Stimulated activated CD4-positive, alpha-beta T cell treated with anti-CD3 and anti-CD28 coated beads, Interleukin-15, amount 100 ng/mL, for 24 hours (primary cell): ENCODE measurements at places on chromosomes 7 and 10.
A peak's percentile ranks its signal among the peaks of the same experiment; 100 is the strongest.

DNA sequence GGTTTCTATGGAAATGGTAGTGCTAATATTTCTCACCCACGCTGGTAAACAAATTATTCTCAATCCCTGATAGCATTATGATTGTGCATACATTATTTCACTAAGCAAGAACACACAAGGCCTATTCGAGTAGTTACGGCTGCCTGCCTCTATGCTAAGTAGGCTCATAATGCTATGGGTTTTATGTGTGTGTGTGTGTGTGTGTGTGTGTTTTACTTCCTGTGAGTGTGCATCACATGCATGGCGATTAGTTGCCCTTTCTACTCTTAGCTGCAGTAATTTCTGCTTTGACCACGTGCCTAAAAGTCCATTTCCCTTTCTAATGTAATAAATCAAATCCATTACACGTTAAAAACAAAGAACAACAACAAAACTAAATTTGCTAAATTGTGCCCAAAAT is 117.0 kb downstream of the CHCHD3 start:
- no peak for DNase-seq

GRCh38 chr10:126528315-126528835 is 140.1 kb upstream of the ADAM12 start:
- DNase-seq: no peak

DNA sequence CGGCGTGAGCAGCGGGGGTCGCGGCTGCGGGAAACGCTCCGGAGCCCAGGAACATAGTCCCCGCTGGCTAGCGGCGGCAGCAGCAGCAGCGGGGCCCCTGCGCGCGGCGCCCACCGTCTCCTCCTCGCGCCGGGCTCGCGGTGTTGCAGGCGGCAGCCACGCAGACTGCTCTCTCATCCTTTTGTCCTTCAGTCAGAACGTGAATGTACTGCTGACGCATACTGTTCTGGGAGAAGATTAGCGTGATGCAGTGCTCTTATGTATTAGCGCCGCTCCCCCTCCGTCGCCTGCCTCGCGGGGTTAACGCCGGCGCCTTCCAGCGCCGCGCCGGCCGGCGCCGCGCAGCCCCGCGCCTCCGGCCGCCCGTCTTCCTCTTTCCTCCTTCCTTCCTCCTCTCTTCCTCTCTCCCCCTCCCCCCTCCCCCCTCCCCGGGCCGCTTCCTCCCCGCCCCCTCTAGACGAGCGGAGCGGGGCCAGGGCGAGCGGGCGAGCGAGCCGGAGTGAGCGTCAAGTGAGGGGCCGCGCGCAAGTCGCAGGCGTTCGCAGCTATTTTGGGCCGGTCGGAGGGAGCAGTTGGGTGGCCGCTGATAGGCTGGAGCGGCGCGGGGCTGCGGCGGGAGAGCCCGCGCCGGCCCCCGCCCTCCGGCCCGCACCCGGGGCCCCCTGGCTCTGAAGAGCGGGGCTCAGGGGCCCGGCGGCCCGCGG is 816 bp upstream of the LRRC4 start:
- DNase-seq: peak; percentile 75

DNA sequence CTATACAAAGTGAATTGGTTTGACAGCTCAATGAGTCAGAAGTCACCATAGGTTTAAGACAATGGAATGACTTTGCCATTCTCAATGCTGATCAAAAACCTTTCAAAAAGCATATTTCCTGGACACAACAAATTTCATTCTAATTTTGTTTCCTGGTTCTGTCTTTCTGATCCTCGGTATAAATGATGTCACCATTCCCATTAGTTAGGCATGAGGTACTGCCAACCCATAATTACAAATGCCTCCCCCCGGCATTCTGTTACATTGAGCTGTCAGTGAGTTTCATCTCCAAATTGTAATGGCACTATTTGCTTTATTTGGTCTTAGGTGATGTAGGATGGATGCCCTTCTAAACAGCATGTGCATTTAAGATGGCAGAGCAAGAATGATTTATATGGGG is 81.7 kb upstream of the NFE2L3 start:
- no peak for DNase-seq

GRCh38 chr10:51508156-51508555 is 191.2 kb downstream of the CSTF2T start:
- DNase-seq: no peak

DNA sequence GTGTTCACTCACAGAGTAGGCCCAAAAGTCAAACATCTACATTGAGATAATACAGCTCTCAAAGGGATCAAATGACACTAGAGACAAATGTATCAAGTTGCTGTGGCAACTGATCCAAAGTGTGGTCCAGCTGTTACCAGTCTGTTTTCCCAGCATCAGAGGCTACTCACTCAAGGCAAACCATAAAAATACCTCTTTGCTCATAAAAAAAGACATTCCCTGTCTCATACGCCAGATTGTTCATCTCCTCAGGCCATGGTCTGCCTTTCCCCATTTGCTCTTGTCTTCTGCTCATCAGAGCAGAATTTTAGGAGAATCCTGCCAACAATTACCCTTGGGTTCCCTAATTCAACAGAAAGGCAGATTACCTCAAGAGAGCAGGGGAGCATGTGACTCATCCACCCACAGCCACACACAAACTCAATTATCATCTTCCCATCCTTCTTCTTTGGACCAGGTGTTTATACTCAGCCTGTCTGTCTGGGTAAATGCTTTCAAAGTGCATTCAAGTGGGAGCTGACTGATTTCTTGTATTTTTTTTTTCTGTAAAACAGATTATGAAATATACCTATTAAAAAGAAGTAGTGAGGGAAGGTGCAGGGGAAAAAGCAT is 226.5 kb upstream of the HPS1 start:
- DNase-seq: no peak

GRCh38 chr7:136139417-136139816 is 162.3 kb upstream of the MTPN start:
- no peak for DNase-seq

DNA sequence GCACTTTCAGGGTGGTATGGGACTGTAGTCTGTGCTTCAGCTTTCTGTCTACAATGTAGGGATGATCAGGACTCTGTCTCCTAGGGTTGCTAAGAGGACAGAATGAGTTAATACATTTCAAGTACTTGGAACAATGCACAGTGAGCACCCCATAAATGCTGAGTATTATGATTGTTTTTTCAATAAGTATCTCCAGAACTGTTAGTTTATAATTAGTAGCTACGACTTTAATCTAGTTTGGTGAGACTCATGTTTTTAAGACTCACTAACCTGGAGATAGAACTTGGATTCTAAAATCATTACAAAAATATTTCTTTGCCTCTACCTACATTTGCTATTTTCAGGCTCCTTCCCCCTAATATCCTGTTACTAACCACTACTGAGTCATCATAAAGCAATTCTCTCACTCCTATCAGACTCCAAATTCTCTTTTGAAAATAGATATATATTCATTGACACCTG is 95.3 kb downstream of the CPED1 start:
- no peak for DNase-seq

DNA sequence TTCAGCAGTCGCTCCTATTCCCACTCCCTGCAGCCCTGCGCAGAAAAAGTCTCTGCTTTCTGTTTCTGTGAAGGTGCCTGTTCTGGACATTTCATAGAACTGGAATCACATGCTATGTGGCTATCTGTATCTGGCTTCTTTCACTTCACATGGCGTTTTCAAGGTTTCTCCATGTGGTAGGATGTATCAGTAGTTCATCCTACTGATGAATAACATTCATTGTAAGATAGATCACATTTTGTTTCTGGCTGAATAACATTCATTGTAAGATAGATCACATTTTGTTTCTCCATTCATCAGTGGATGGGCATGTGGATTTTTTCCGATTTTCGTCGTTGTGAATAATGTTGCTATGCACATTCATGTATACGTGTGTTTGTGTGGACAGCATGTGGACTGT is 44.5 kb downstream of the HSPA12A start:
- no peak for DNase-seq

DNA sequence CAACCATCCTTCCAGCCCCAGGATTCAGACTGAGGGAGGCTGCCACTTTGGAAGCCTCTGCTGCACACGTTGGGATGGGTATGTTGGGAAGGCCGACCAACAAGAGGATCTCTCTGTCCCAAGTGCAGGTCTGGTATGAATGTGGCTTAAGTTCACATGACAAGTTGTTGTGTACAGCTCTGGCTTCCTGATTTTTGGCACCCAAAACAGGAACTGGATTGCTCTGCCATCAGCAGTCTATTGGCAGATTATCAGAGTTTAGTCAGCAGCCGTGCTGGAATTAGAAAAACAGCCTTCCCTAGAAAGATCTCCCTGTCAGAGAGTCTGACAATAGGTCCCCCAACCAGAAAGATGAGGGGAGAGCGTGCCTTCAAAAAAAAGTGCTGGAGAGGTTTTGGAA is 66.9 kb downstream of the GOLGA7B start:
- no peak for DNase-seq

DNA sequence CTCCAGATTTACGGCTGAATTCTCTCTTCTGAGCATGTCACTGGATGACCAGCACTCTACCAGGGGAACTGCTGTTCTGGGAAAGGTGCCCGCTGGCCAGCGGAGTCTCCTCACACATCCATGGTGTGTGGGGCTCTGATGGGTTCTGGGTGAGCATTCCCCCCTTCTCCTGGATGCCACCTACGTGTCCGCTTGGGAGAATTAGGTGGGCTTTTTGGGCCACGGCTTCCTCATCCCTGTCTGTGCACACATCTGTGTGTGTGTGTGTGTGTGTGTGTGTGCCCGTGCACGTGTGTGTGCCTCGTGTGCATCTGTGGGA is 163.0 kb downstream of the DNAJB6 start:
- no peak for DNase-seq

GRCh38 chr10:128470321-128470965 is 344.2 kb upstream of the MKI67 start:
- DNase-seq: no peak

GRCh38 chr10:30231709-30232108 is 117.4 kb downstream of the MTPAP start:
- no peak for DNase-seq

DNA sequence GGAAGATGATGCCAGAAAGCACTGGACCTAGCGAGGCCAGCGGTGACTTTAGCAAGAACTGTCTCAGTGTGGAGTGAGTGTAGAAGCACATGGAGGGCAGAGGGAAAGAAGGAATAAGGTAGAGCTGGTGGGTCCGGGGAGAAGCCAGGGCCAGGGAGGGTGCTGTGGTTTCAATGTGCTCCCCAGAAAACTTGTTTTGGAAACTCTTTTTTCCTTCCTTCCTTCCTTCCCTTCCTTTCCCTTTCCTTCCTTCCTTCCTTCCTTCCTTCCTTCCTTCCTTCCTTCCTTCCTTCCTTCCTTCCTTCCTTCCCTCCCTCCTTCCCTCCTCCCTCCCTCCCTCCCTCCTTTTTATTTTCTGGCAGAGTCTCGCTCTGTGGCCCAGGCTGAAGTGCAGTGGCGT is 5.5 kb upstream of the RARRES2 start:
- DNase-seq: no peak

GRCh38 chr7:22001345-22002004 is 55.8 kb upstream of the CDCA7L start:
- no peak for DNase-seq

- no peak for DNase-seq
Observed at GRCh38 chr7:44823255-44823781, 24.6 kb downstream of the H2AZ2 start.

- DNase-seq: no peak
Observed at GRCh38 chr7:95335093-95335492, 10.8 kb upstream of the PON1 start.

GRCh38 chr7:69534461-69535041 is 63.7 kb upstream of the AUTS2 start:
- DNase-seq: no peak

DNA sequence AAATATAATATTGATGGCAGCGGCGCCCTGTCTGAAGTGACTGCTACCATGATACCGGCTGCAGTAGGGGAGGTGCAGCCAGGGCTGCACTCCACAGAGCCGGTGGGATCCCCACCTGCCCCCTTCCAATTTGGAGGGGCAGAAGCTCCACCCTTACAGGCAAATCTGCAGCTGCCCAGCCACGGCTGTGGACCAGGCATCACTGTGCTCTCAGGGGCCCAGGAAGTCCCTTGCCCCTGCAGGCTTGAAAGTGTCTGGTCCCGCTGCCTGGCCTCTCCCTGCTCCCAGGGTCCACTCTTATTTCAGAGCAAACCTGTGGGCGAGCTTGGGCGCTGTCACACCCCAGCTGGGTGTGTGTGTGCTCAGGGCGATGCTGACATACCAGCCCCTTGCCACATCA is 172.7 kb upstream of the SMIM30 start:
- no peak for DNase-seq

DNA sequence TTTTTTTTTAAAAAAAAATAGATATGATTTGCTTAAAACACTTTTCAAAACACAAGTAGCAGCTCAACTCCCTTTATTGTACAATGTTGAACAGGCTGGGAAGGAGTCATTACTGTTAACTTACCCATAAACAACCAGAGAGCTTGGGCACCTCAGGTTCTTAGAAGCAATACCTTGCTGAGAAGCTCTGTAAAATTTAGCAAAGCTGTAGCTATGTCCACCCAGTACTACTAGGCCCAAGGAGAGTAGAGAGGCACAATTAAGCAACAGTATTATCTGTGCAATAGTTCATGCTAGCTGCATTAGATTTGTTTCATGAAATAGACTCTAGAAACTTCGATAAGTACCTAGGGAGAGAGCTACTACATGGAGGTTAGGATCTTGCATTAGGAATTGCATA is 32.0 kb downstream of the SEMA3A start:
- no peak for DNase-seq

- peak; percentile 21 for DNase-seq
Observed at GRCh38 chr7:134514663-134515062, 12.7 kb upstream of the AKR1B10 start.

GRCh38 chr7:49397750-49398149 is 375.7 kb upstream of the VWC2 start:
- DNase-seq: no peak

DNA sequence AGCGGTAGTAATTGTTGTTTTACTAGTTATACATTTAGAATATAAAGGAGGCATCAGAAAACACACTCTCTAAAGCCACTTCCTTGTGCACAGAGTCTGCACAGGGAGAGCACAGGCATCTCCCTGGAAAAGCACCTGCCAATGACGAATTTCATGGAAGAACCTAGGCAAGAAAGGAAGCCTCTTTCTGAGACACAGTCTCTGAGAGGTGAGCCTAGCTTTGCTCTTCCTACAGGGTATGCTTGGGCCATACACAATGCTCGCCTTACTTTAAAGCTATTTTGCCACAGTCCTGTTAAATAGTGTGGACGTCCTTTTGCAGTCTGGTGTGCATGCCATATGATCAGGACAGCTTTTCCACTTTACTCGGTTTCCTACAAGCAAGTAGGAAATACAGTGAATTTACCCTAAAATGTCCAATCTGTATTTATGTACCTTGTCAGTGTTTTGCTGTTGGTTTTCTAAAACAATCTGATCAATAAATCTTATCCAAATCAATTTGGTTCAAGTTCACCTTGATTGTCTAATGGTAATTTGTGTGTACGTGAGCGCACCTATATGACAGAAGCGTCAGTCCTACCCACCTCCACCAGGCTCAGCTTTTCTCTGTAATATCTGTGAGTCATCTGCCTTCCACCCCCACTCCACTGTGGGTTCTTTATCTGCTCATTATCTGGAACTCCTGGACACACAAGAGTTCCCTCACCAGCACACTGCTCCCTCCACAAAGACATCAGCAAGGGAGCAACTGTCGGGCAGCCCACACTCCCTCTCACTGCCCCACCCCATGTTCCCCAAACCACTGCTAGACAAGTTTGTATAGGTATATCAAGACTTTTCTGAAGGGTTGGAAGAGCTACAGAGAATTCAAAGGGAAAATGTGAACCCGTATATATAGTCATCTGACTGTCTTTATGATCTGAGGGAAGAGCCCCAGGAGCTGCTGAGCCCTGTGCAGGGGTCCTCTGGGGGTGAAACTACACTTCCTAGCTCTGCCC is 65.2 kb downstream of the KLHDC10 start:
- DNase-seq: no peak

- DNase-seq: no peak
Observed at GRCh38 chr7:4240042-4240441, 442.1 kb upstream of the FOXK1 start.

GRCh38 chr10:110360857-110361474 is 56.2 kb upstream of the SMNDC1 start:
- DNase-seq: no peak
